ENCODE measurements at places on chromosomes 13 and 19.

DNA sequence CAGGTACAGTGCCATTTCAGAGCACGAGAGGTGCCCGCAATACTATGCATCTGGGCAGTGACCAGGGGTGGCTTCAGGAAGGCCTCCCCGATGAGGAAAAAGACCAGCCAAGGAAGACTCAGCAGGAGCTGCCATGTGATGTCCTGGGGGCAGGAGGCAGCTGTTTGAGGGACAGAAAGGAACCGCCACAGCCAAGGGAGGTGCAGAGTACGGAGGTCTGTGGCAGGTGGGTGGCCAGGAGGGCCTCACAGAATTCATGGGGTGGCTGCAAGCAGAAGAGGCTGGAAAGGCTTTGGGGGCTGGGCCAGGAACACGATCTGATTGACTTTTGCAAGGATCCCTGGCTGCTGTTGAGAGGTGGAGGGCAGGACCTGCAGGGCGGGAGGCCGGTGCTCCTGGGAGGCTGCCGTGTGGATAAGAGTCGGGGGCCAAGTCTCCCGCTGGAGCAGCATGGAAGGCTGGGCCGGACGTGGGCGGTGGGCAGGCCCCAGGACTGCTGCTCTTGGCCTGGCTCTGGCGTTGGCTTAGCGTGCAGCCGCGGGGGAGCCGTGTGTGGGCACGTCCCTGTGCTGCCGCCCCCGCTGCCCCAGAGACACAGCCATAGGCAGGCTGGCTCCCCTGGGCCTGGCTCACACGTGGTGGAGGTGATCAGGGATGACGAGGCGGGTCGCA is 29.1 kb downstream of the CEBPA start:
- H3K4me1 ChIP-seq, result peaks cover 3% of the 10 kb centered on the region
- no peak for DNase-seq
- no peak overlapping the region for H3K4me3 ChIP-seq
- no peaks in the 10 kb centered on the region for H3K36me3 ChIP-seq
- no peak overlapping the region for H3K27ac ChIP-seq

DNA sequence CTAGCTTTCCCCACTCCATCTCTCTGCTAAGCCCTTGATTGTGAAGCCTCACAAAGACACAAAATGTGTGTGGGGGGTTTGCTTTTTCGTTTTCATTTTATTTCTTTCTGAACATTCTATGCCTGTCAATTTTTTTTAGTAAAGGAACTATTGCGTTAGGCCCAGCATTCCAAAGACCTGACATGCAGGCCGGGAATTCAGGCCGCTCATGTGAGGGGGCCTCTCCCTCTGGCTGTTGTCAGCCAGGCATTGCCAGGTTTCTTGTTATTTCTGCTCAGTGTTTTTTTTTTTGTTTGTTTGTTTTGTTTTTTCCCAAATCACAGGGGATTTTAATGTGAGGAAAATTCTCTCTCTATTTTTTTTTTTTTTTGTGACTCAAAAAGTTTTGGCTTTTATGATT is 10.3 kb upstream of the MEDAG start:
- H3K27me3 ChIP-seq, result peaks cover 28% of the 10 kb centered on the region
- no peak overlapping the region for H3K4me3 ChIP-seq
- H3K36me3 ChIP-seq, result no peaks in the 10 kb centered on the region
- peaks cover 17% of the 10 kb centered on the region for H3K4me1 ChIP-seq
- DNase-seq, result no peak

DNA sequence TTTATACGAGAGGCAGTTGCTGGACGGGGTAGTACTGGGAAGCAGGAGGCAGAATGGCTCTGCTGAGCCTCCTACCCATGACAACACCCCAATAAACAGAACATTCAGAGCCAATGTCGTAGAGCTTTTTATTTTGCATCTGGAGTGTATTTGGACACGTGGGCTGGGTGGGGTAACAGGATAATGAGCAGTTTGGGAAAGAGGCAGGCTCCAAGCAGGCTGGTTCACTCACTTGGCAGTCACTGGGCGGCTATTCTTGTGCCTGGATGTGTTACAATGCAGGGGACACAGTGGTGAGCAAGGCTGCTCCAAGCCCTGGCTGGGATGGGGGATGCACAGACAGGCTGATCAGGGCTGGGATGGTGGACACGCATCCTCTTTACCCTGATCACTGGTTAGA is 9.5 kb downstream of the ACTMAP start:
- H3K27me3 ChIP-seq, result no peaks in the 10 kb centered on the region
- no peak overlapping the region for H3K4me3 ChIP-seq
- peaks cover 2% of the 10 kb centered on the region for H3K36me3 ChIP-seq
- DNase-seq, result no peak
- H3K27ac ChIP-seq, result no peak overlapping the region

GRCh38 chr13:40502236-40502635 is 164.2 kb downstream of the FOXO1 start:
- no peaks in the 10 kb centered on the region for H3K36me3 ChIP-seq
- peaks cover 34% of the 10 kb centered on the region for H3K4me1 ChIP-seq
- no peak for DNase-seq
- no peak overlapping the region for H3K27ac ChIP-seq

- peak overlapping the region; percentile 91 for H3K27ac ChIP-seq
- DNase-seq, result no peak
- peak overlapping the region; percentile 99 for H3K4me3 ChIP-seq
- peaks cover 8% of the 10 kb centered on the region for H3K36me3 ChIP-seq
- H3K27me3 ChIP-seq, result no peaks in the 10 kb centered on the region
- H3K4me1 ChIP-seq, result peaks cover 23% of the 10 kb centered on the region
Observed at GRCh38 chr19:12891553-12892021, 627 bp downstream of the GCDH start.

DNA sequence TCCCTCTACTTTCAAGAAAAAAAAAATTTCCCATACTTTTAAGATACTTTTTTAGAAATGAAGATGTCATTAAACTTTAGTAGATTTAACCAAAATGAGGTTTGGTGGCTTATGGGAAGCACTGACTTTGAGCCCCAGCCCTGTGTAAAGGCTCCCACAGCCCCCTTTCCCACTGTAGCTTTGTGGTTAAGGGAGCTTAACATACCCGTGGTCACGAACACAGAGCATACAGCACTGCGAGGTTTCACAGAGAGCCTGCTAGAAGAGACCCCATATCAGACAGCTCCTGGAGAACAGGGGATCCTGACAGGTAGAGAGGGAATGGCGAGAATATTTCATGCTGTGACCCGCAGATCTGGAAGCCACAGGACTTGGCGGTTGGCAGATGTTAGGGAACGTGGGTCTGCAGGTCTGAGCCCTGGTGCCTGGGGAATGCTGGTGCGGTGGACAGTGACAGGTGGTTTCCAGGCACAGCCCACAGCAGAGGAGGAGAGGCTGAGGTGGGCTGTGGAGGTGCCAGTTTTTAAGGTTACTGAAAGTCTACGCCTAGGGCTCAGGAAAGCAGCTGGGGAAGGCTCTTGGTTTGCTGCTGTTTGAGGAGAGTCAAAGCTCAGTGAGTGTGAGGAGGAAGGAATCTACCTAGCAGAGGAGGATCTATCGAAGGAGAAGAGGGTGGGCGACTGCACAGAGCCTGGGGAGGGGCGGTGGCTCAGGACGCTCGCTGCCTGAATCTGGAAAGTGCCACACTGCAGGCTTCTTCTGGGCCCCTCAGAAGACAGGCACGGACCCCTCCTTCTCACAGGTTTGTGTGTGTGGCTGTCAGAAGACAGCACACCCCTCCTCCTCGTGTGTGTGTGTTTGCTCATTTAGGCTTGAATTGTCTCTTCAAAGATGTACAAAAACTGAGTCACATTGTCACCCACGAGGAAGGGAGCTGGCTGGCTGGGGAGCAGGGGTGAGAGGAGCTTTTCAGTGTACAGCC is 49.9 kb downstream of the SLC7A9 start:
- H3K4me3 ChIP-seq, result no peak overlapping the region
- H3K4me1 ChIP-seq, result peaks cover 14% of the 10 kb centered on the region
- no peaks in the 10 kb centered on the region for H3K36me3 ChIP-seq
- H3K27me3 ChIP-seq, result peaks cover 4% of the 10 kb centered on the region
- H3K27ac ChIP-seq, result no peak overlapping the region

DNA sequence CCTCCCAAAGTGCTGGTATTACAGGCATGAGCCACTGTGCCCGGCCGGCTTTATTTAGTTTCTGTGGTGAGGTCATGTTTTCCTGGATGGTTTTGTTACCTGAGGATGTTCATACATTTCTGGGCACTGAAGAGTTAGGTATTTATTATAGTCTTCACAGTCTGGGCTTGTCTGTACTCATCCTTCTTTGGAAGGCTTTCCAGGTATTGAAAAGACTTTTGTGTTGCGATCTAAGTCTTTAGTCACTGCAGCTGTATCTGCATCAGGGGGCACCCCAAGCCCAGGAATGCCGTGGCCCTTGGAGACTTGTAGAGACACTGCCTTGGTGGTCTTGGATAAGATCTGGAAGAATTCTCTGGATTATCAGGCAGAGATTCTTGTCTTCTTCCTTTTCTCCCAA is 12.8 kb downstream of the BLOC1S3 start:
- no peak overlapping the region for H3K27ac ChIP-seq
- no peaks in the 10 kb centered on the region for H3K4me1 ChIP-seq
- H3K4me3 ChIP-seq, result no peak overlapping the region

- no peaks in the 10 kb centered on the region for H3K4me1 ChIP-seq
- DNase-seq, result no peak
- no peaks in the 10 kb centered on the region for H3K36me3 ChIP-seq
- H3K27ac ChIP-seq, result no peak overlapping the region
- no peak overlapping the region for H3K4me3 ChIP-seq
Observed at GRCh38 chr13:94677799-94678198, 34.5 kb downstream of the SOX21 start.

DNA sequence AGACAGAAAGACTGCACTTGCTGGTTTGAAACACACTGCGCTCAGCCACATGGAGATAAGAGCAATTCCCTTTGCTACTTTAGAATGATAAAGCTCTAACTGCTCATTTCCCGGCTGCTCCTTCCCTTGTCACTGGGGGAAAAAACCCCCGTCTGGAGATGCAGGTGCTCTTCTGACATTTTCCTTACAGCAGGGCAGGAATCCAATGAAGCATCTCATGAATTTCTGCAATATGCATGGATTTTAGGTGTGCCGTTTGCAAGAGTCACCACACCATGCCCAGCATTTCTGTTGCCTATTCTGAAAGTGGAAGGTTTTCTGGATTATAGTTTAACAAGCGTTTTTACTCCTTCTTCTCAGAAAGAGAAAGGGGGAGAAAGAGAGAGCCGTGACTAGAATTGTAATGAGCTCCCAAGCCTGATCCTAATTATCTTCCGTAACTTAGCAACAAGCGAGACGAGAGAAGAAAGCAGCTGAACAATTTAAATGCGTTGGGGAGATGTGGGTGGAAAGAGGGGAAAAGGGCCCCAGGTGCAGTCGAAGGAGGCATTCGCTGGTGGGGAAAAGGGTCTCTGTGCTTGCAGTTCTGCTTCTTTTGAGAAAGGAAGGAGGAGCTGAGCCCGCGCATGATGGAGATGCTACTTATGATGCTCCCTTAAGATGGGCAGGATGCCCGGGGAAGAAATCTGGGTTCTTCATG is 76.6 kb upstream of the SPATA13 start:
- H3K27me3 ChIP-seq, result peaks cover 1% of the 10 kb centered on the region
- DNase-seq, result no peak
- no peak overlapping the region for H3K27ac ChIP-seq
- no peaks in the 10 kb centered on the region for H3K36me3 ChIP-seq
- no peaks in the 10 kb centered on the region for H3K4me1 ChIP-seq

DNA sequence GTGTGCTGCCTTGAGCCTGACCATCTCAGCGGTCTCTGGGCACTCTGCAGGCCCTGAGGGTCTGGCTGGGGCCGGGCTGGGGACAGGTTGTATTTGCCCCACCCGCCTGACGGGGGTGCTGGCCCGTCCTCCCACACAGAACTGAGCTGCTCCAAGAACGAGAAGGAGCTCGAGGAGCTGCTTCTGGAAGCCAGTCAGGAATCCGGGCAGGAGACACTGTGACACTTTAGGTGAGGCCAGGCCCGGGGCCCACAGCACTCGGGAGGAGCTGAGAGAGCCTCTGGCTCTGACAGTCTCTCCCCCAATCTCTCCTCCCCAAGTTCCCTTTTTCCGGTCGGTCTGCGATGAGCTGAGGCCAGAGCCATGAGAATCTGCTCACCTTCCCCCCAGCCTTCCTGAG is 14.5 kb downstream of the NKPD1 start:
- no peaks in the 10 kb centered on the region for H3K36me3 ChIP-seq
- no peaks in the 10 kb centered on the region for H3K27me3 ChIP-seq
- no peak overlapping the region for H3K27ac ChIP-seq
- no peak for DNase-seq

DNA sequence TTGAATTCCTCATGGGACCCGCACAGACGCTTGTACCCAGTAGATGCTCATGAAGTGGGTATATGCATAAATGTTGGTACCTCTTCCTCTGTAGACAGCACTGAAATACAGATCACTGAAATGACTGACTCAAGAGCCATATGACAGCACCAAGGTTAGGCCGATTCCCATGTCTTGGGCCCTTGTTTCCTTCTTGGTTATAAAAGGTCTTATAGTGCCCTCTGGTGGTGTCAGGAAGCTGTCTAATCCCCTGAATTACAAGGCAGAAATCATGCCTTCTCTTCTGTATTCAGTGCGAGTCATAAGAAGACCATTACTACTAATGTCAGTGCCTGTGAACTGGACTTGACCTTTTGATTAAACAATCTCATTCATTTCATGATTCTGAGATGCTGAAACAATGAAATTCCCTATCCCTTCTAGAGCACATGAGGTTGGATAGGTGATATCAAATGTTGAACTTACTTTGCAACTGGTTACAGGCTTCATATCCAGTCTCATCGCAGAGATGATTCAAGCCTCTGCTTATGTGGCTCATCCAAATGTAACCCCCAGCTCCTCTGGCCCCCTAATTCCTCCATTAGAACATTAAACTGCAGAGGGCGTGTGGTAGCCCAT is 59.7 kb downstream of the SPATA13 start:
- peaks cover 2% of the 10 kb centered on the region for H3K36me3 ChIP-seq
- peaks cover 52% of the 10 kb centered on the region for H3K4me1 ChIP-seq
- no peak overlapping the region for H3K27ac ChIP-seq
- no peaks in the 10 kb centered on the region for H3K27me3 ChIP-seq
- peak; percentile 45 for DNase-seq

GRCh38 chr13:110816500-110816899 is 98.4 kb downstream of the ANKRD10 start:
- no peaks in the 10 kb centered on the region for H3K36me3 ChIP-seq
- H3K27ac ChIP-seq, result no peak overlapping the region
- peaks cover 16% of the 10 kb centered on the region for H3K27me3 ChIP-seq

GRCh38 chr19:1605236-1606137 is at the start of gene UQCR11:
Gene UQCR11 (minus strand): TSS chr19:1605462. CDS start chr19:1605409, 53 bp downstream.
- H3K4me3 ChIP-seq, result peak within 1 kb of the TSS; percentile 88
- peak within 1 kb of the TSS; percentile 98 for H3K27ac ChIP-seq
- peaks cover 59% of the 10 kb centered on the region for H3K4me1 ChIP-seq
- peaks cover 12% of the 10 kb centered on the region for H3K36me3 ChIP-seq
- H3K27me3 ChIP-seq, result no peaks in the 10 kb centered on the region
- peak; percentile 95 for DNase-seq

DNA sequence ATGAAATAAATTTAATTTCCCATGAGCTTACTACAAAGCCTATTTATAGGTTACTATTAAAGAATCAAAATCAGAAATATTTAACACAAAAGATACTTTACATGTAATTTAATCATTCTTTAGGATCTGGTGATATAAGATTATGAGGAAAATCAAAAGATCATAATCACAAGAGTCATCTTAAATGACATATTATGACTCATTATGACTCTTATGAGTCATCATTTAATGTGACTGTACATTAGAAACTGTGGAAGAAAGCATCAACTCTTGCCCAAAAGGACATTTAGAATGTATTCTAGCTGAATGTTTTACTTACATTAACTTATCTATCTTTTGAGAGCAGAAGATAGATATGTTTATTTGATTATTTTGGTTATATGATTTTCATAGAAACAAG is 458.6 kb downstream of the DCT start:
- no peak overlapping the region for H3K27ac ChIP-seq
- H3K4me1 ChIP-seq, result peaks cover 11% of the 10 kb centered on the region
- peaks cover 18% of the 10 kb centered on the region for H3K27me3 ChIP-seq
- H3K36me3 ChIP-seq, result no peaks in the 10 kb centered on the region
- no peak for DNase-seq

Measured in activated naive CD8-positive, alpha-beta T cell treated with anti-CD3 and anti-CD28 coated beads, Interleukin-2, amount 50 U/mL, for 24 hours (primary cell).